ENCODE measurements at places on chromosomes 4 and X.

- no peak for DNase-seq
Observed at GRCh38 chr4:7960790-7961655, 21.4 kb upstream of the AFAP1 start.

GRCh38 chr4:17494258-17495190, 17.4 kb downstream of the QDPR start:
- no peak for DNase-seq

DNA sequence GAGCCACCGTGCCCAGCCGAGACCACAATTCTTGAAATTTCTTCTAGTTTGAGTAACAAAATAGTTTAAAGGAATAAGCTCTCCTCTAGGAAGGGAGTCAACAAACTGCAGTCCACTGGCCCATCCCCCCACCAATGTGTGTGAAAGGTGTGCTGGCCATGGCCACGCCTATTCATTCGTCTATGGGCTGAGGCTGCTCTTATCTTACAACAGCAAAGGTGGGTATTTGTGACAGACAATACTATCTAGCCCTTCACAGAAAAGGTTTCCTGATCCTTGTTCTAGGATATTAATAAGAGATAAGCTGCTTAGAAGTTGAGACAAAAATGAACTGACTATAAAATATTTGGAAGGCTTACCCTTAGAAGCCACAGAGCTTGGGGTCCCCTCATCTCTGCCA, 41.2 kb downstream of the BEND2 start:
- no peak for DNase-seq

DNA sequence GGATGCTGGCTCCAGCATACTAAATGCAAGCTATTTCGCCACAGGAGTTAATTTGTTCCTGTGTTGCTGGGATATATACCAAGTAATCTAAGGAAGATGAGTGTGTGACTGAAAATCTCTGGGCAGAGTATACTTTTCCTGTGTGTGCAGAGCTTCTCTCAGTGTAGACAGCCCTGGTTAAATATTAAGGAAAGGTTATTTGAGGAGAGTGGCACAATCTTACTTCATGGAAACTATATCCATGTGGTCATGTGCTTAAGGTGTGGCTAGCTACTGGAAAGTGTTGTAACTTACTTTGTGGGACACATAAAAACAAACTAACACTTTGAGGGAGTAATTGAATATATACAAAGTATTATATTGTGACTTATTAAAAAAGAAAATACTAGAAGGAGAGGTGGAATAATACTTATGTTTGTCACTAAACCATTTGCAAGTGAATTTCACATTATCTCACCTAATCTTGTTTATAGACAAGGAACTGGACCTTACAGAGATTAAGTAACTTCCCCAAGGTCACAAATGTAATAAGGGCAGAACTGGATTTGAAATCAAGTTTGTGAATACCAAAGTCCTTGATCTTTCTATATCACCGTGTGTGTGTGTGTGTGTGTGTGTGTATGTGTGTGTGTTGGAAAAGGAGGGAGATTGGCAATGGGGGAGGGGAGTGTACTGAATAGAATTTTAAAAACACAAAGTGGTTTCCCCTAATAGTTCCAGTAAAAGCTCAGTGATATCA, 408.2 kb upstream of the NR3C2 start:
- no peak for DNase-seq

DNA sequence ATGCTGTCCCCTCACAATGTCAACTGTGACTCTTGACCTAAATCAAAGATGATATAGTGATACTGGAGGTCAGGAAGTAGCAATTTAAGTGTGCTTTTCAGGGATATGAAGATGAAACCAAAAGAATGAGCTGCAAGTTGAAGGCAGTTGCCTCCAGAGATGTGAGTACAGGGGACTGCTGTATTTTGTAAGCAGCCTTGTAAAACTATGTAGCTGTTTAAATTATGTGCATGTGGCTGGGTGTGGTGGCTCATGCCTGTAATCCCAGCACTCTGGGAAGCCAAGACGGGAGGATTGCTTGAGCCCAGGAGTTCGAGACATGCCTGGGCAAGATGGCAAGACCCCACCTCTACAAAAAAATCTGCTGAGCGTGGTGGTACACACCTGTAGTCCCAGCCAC, 15.1 kb upstream of the TNIP2 start:
- DNase-seq: no peak

DNA sequence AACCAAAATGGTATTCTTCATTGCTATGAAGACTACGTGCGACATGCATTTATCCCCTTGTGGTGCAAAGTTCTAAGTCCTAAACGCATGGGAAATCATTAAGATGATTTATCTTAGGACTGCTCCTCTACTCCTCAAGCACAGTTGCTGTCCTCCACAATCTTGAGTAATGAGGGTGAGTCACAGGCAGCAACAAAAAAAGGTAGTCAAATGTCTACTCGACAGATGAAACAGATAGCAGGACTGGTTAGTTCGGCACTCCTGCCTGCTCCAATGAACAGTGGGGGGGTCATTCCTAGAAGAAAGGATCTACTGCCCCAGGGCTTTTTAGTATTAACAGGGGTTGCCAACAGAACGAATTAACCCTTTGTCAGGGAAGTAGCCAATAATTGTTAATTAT, 233.7 kb upstream of the FGF13 start:
- no peak for DNase-seq

GRCh38 chrX:150036641-150037040, 98.3 kb upstream of the EOLA2 start:
- no peak for DNase-seq

GRCh38 chr4:141009931-141010330, 123.3 kb downstream of the RNF150 start:
- DNase-seq: no peak

- no peak for DNase-seq
Observed at GRCh38 chr4:173522160-173522950, 7.7 kb downstream of the HAND2 start.

DNA sequence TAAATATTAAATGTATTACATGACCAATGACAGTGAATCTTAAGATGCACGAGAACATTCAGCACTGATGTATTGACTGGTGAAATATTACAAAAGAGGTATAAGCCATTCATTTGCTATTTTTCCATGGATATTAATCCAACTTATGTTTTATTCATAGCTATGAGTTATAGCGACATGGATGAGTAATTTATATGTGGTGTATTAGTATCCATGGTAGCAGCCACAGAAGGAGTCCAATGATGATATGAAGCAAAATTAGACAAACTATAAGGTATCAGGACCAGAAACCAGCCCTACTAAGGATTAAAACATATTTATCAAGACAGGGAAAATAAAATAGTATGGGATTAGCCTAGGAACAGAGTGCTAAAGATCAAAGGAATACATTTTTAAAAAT, 50.7 kb downstream of the THAP9 start:
- DNase-seq: no peak

DNA sequence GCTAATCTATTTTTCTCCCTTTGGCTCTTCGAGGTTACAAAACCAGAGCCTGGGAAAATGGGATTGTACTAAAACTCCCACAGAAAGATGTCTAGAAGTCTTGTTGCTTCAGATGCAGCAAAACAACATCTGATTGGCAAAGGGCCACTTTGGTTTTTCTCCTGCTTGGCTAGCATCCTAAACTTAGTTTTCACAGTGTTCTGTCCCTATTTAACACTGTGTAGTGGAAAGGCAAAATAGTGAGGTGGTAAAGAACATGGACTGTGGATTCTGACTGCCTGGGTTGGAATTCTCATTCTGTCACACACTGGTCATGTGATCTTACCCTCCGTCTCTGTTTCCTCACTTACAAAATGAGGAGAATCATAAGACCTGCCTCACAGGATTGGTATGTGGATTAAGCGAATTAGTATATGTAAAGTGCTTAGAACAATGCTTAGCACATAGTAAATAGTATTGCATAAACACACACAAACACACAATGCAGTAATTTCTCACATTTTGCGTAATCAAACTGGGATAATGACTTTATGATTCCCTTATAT, 23.5 kb downstream of the TIGD2 start:
- no peak for DNase-seq

DNA sequence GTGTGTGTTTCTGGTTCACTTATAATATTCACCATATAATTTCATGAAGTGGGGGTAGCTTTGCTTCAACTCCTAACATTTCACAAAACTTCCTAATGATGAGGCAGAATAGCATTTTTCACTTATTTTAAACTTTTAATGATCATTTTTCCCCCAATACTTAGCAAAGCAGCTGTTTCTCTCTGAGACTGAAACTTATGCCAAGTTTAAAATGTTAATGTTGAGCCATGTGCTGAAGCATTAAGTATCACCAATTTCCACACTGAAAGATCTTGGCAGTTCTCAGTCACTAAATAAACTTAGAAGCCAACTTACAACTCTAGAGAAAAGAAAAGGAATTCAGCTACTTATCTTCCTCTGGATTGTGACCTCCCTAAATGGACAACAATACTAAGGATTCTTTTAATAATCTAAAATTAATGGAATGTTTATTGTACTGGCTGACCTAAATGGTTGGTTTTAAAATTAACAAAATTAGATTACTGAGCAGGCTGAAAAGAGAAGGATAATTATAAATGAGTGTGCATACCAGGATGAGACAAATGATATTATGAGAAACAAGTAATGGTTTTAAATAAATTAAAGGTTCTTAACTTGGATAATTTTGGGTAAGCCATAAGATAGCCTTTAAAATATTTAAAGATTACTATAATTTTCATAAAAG, 1429.4 kb upstream of the ADGRL3 start:
- no peak for DNase-seq

DNA sequence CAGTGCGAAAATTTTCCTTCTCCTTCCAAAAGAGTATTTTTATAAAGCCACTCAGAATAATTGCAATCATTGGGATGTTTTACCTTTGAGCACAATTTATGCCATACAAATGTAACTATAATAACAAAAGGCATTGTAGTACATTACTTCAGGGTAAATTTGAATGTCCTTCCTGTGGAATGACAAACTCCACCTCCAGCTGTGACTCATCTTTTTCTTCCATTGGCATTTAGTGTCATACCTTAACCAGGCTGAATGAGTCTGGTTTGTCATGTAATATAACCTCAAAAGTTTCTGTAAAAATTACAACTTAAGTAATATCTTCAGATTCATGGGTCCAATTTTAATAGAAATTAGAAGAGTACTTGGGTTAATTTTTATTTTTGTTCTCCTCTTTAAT, 93.3 kb downstream of the TMEM47 start:
- no peak for DNase-seq

Measured in thymus (tissue), 14 donors.